ENCODE measurements at places on chromosomes 3 and 15. TPM values are rescaled to one million over a fixed set of nuclear protein-coding genes. Genes with fewer than 3 reads are reported as not detected.

PLCD1 gene
- polyA plus RNA-seq, result 23.2 TPM

PLA2G4D gene
- polyA plus RNA-seq, result 0.03 TPM

SLC25A20 gene
- polyA plus RNA-seq, result 21.2 TPM

CLRN1 gene
- polyA plus RNA-seq, result not detected

PSMD6 gene
- 107 TPM for polyA plus RNA-seq

SCN11A gene
- polyA plus RNA-seq, result 1.4 TPM

TTLL13 gene
- 0.20 TPM for polyA plus RNA-seq

TM6SF1 gene
- polyA plus RNA-seq, result 3.3 TPM

RNF168 gene
- 16.7 TPM for polyA plus RNA-seq

MUSTN1 gene
- polyA plus RNA-seq, result 0.27 TPM

GRCh38 chr3:172908771-172909270, 158.3 kb downstream of the ECT2 start:
- no peak for DNase-seq

- no peak for DNase-seq
Measured at GRCh38 chr15:84834229-84834955, 17.2 kb downstream of the ALPK3 start.

- DNase-seq, result no peak
Measured at GRCh38 chr15:38068626-38069391, 134.4 kb downstream of the TMCO5A start.

DNA sequence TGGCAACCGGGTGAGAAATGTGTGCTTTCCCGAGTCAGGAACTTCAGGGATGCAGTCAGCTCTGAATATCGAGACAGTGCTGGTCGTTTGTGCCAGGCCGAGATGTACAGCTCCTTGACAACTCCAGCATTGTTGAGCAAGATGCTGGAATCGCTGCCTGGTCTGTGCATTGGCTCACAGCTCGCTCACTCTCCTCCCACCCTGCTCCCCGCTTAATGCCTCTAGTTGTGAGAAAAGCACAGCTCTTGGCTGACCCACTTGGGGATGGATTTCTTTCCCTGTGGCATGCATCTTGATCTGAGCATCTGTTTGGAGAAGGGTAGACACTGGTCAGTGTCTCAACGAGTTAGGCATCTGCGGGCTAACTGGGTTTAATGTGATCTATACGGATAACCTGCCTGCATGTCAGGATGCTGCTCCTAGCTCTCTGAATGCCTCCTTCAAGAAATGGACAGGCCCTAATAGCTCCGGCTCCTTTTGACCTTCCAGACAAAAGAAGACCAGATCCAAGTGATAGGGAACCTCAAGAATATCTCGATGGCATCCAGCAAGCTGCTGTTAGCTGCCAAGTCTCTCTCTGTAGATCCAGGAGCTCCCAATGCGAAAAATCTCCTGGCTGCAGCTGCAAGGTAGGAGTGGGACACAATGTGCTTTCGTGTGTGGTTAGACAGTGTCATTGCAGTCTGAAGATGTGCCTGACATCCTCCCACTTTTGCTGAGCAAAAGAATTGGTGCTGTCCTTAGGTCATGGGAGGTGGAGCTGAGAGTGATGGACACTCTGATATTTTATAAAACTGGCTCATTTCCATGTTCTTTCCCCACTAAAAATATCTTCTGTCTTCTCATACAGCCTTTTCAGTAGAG, 302.2 kb upstream of the TPM1 start:
- DNase-seq, result no peak

DNA sequence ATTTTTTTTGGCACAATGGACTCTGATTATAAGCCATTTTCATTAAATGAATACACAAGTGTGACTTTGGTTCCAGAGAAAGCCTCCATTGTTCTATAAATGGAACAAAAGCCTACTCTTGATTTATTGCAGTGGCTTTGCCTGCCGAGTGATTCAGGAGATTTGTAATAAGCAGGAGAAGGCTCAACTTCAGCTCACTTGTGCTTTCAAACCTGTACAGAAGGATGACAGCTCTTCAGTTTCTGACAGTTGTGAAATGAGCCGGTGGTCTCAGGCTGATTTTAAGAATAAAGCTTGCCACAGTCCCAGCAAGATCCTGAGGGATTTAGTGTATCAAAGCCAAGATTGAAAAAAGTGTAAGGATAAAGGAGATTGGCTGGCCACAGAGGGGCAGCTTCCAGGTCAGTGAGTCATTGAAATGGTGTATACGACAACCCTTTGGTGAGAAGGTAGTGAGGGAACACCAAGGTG, 438.8 kb upstream of the TGFBR2 start:
- DNase-seq, result no peak

- no peak for DNase-seq
Measured at GRCh38 chr3:195751560-195751959, 30.8 kb downstream of the MUC20 start.

DNA sequence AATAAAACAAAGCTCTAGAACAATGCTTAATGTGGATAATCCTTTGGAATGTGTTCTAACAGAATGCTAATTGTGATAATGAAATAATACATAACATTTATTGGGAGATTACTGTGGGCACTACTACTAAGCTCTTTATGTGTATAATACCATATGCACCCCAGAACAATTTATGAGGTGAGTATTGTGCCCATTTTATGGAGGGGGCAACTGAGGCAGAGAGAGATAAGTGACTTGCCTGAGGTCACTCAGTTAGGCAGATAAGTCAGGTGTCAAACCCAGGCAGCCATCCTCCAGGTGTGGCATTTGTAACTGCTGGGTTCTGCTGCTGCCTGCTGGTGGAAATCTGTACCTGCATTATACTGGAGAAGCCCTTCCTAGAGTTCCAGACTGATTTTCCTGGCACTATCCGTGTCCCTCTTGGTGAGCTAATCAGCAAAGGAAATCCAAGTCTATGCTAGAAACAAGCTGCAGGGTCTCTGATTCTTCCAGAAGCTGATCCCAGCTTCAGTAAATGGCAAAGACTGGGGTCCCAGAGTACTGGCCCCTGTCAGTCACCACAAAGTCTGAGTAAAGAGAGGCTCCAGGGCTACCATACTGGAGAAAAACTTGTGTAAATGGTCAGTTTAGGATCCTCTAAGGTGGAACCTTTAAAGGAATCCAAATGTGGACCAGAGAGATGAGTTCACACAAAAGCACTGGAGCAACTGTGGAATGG, 22.6 kb upstream of the RBP1 start:
- no peak for DNase-seq

DNA sequence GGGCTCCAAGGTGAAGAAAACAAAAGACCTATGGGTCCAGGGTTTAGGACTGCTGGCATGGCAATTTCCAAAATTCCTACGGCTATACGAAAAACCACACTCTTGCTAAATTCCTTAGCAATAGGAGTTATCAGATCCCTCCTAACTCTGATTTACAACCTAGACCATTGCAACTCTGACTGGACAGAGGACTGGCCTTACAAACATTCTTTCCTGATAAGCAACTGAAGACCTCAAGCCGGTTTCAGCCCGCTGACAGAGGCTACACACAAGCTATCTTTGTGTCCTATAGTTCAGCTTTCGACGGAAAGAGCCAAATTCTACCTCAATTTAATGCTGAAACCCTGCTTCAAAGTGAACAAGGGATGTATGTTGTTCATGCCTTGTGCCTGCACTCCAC, 38.3 kb upstream of the AGBL1 start:
- DNase-seq, result no peak

GRCh38 chr3:69249001-69249400, 126.6 kb upstream of the LMOD3 start:
- DNase-seq, result no peak

GRCh38 chr3:40717471-40717870, 192.7 kb downstream of the ZNF621 start:
- no peak for DNase-seq

DNA sequence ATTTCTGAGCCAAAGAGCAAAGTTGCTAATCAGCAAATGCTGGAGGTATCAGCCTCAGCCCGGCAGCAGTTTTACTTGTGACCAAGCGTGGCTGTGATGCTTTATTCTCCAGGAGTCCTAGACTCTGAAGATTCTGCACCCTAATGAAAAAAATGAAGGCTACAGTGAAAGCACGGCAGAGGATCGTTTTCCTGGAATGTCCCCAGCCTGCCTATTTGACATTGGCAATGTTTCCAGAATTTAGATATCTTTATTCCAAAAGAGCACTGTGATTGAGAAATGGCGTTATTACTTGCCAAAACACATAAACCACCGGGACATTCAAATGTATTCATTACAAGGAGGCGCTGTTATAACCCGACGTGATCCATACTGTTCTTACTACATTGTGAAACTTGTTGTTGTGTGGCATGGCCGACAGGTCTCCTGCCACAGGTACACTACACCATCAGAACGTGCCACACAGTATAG, 263.8 kb downstream of the SLCO3A1 start:
- no peak for DNase-seq

DNA sequence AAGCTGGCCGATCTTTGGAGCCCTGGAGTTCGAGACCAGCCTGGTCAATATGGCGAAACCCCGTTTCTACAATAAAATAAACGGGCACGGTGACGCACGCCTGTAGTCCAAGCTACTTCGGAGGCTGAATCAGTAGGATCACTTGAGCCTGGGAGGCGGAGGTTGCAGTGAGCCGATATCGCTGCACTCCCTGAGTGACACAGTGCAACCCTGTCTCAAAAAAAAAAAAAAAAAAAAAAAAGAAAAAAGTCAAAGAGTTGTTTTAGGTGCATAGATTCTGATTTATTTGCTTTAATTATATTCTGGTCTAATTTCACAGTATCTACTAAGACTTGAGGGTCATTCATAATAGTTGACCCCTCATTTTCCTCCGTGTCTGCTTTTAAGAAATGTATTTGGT, 1.7 kb downstream of the ARL13B start:
- DNase-seq, result no peak

- no peak for DNase-seq
Measured at GRCh38 chr15:62533687-62534086, 368.6 kb upstream of the C2CD4B start.

- no peak for DNase-seq
Measured at GRCh38 chr3:97291901-97292300, 472.7 kb upstream of the ARL6 start.

DNA sequence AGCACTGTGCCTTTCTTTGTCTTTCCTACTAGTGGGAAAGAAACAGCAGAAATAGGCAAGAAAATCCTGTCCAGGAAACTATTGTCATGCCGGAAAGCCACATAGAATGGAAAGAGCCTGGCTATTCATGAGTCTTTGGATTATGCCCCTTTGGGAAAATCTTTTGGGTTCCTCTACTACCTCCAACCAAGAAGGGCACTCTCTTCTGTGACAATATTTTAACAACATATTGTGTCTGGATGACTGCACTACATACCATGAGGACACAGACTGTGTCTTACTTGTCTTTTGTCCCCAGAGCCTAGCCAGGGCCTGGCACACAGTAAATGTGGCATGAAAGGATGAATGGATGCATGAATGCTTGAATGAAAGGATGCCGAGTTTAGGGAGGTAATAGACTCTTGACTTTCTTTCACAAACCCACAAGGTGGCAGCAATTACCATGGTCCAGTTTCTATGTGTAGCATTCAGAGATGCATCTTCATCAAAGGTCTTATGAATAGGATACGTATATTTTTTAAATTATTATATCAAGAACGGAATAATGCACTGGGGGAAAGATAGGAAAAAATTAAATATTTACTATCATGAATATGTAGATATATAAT, 30.3 kb downstream of the ARL14 start:
- peak; percentile 20 for DNase-seq

DNA sequence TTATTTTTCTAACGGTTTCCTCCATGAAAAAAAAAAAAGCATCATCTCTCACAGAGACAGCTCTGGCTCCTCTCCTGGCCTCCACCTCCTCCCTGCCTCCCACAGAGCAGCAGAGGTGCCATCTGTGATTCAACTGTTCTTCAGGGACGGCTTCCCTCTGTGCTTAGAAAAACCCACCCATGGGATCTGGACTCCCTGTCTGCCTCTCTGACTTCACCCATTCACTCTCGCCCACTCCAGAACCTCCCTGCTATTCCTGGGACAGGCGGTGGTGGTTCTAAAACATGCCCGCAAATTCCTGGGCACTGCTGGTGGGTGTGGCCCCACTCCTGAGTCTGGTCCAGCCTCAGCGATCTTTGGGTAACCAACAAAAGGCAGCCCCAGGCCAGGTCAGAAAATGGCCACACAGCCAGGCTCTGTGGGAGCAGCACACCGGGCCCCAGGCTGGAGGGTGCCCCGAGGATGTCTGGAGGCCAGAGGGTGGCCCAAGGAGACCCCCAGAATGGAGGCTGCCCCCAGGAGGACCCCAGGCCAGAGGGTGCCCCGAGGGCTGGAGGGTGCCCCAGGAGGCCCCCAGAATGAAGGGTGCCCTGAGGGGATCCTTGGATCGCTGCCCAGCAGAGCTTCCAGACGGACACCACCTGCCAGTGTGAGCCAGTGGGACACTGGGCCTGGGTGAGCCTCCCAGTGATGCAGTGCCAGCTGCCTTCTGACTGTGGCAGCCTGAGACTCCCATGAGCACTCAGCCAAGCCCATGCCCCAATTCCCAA, 2.6 kb upstream of the CHST13 start:
- no peak for DNase-seq

GRCh38 chr15:51342227-51342999, 958 bp downstream of the GLDN start:
- DNase-seq, result no peak

- no peak for DNase-seq
Measured at GRCh38 chr15:31523027-31523654, 196.5 kb downstream of the KLF13 start.

DNA sequence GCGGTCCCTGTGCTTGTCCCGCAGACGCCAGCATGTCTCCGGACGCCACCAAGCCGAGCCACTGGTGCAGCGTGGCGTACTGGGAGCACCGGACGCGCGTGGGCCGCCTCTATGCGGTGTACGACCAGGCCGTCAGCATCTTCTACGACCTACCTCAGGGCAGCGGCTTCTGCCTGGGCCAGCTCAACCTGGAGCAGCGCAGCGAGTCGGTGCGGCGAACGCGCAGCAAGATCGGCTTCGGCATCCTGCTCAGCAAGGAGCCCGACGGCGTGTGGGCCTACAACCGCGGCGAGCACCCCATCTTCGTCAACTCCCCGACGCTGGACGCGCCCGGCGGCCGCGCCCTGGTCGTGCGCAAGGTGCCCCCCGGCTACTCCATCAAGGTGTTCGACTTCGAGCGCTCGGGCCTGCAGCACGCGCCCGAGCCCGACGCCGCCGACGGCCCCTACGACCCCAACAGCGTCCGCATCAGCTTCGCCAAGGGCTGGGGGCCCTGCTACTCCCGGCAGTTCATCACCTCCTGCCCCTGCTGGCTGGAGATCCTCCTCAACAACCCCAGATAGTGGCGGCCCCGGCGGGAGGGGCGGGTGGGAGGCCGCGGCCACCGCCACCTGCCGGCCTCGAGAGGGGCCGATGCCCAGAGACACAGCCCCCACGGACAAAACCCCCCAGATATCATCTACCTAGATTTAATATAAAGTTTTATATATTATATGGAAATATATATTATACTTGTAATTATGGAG, 79.1 kb downstream of the SMAD6 start:
- DNase-seq, result no peak

DNA sequence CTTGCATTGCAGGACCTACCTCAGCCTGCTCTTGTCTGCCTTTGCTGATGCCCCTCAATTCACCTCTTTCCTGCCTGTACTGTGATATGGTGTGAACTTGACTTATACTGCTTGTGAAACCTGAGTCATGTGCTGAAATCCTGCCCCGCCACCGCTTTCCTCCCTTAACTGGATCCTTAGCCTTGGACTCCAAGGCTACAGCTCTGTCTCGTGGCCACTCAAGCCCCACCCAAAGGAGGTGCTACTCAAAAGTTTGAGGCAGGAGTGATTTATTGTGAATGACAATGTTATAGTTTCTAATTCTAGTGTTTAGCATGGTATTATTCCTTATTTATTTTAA, 56.1 kb downstream of the MYZAP start:
- DNase-seq, result no peak

- DNase-seq, result peak; percentile 39
Measured at GRCh38 chr3:72550582-72551262, 297.5 kb downstream of the SHQ1 start.

GRCh38 chr3:185318141-185318540, 44.8 kb upstream of the MAP3K13 start:
- no peak for DNase-seq
